ENCODE measurements at places on chromosomes 13 and 19.

DNA sequence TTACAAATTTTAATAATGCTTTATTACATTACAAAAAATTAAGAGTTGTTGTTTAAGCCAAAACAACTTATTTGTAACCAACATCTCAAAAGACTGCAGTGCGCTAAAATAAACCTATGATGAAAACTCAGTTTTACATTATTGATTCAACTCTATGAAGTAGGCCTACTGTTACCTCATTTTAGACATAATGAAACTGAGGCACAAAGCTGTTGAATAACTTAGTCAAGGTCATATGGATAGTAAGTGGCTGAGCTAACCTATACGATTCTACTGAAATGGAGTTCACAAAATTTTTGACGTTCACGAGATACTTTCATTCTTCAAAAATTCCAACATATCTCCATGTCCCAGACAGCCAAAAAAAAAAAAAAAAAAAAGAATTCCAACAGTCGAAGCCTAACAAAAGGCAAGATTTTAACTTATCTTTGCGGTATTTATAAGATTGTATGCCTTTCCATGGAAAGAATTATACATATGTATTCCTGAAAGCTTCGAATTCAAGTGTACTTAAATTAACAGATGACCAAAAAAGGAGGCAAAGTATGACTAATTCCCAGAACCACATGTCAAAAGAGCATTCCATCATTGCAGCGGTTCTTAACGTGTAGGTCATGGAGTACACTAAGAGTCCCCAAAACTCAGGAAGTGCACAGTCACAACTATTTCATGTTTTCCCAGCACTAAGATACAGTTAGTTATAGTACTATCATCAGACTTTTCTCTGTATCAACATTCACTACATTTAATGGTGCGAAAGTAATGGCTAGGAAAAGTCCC lies 69.4 kb downstream of the PSPC1 start:
- DNase-seq = no peak

GRCh38 chr19:31260171-31260933 lies 88.9 kb downstream of the TSHZ3 start:
- DNase-seq = no peak

DNA sequence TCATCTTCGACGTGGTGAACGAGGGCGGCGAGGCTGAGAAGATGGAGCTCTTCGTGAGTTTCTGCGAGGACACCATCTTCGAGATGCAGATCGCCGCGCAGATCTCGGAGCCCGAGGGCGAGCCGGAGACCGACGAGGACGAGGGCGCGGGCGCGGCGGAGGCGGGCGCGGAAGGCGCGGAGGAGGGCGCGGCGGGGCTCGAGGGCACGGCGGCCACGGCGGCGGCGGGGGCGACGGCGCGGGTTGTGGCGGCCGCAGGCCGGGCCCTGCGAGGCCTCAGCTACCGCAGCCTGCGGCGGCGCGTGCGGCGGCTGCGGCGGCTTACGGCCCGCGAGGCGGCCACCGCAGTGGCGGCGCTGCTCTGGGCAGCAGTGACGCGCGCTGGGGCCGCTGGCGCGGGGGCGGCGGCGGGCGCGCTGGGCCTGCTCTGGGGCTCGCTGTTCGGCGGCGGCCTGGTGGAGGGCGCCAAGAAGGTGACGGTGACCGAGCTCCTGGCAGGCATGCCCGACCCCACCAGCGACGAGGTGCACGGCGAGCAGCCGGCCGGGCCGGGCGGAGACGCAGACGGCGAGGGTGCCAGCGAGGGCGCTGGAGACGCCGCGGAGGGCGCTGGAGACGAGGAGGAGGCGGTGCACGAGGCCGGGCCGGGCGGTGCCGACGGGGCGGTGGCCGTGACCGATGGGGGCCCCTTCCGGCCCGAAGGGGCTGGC lies 52.6 kb downstream of the MAP4K1 start:
- DNase-seq = no peak

GRCh38 chr13:50080203-50080910 lies 65.1 kb downstream of the KCNRG start:
- peak; percentile 48 for DNase-seq

GRCh38 chr13:114148521-114148855 lies 16.1 kb upstream of the RASA3 start:
- DNase-seq = peak; percentile 93

DNA sequence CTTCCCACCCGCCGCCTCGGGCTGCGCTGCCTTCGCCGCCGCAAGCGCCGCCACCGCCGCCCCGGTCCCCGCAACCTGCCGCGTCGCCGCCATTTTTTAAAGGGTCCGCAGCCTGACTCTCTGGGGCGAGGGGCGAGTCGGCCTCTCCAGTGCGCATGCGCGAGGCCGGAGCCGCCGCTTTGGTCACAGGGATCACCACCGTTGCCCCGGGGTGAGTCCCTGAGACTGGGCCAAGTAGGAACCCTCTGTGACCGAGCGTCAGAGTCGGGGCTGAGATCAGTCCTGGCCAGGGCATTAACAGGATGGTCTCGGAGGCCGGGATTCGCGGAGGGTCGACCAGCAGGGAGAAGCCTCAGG lies 42.6 kb downstream of the ZNF146 start:
- no peak for DNase-seq

DNA sequence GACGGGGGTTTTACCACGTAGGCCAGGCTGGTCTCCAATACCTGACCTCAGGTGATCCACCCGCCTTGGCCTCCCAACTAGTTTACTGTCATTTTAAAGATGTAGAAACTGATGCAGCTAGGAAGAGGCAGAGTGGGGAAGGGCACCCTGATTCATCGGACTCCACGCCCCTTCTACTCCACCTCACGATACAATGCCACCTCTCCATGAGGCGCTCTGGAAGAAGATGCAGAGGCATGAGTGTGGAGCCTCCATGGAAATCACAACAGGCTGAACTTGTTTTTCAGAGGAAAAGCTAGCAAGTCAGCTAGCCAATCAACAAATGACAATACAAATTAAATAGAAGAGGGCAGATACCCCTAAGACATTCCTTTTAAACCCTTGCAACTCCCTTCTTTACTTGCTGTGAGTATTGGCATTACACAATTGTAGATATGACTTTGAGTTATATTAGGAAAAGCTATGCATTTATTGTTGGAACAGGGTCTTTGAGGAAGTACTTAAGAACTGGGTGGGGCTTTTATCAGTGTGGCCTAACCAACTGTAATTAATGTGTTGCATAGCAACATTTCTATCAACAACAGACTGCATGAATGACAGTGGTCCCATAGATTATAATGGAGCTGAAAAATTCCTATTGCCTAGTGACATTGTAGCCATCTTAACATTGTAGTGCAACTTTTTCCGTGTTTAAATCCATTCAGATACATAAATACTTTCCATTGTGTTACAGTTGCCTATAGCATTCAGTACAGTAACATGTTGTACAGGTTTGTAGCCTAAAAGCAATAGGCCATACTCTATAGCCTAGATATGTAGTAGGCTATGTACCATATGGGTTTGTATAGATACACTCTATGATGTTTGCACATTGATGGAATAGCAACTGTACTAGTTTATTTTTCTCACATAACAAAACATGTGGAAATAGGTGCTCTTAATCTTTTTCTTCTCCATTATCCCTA lies 17.6 kb downstream of the WDFY2 start:
- DNase-seq = no peak

DNA sequence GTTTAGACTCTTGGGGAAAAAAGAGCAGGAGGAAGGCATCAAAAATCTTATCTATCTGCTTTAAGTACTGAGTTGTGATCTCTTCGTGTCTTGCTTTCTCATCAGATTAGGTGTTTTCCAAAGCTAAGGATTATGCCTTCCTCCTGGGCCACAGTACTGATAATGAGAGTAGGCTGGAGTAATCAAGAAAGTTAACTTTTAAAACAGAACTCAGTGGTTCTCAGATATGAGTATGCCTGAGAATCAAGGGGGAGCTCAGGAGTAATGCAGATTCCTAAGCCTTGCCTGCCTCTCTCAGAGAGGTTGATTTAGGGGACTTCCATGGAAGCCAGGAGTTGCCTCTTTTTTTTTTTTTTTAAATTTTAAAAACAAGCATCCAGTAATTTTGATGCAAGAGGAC lies 23.5 kb downstream of the CDADC1 start:
- DNase-seq = no peak

DNA sequence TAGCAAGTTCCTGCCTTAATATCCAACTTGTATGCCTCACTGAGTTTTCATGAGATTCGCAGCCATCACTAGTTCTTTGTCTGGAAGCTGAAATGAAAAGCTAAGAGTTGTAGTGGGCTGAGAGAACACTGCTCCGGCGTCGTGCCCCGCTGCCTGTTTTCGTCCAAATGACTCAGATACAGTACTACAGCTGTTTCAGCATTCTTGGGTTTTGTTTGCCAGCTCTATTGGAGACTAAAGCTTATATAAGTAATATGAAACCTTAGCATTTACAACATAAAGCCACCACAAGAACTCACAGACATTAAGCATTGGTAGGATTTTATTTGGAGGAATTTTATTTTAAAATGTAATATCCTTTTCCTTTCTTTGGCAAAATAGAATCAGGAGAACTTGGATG lies 299.7 kb downstream of the DLEU7 start:
- DNase-seq = no peak

- DNase-seq = no peak
Measured at GRCh38 chr13:85262499-85262898, 536.7 kb downstream of the SLITRK6 start.

DNA sequence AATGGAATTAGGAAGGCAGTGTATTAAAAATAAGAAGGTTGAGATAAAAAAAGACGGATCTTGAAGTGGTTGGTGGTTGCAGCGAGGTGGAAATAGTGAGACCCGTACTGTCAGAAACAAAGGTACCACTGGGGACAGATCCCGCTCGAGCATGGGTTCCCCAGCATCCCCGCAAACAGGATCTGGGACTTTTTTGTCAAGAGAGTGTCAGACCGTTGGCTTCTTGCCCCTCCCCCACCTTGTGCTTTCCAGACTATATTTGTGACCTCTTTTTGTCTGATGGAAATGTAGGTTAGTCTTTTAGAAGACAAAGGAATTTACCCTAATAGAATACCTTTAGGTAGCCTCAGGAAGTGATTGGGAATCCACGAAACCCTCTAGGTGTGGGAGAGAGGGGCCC lies 4.2 kb downstream of the GATAD2A start:
- no peak for DNase-seq

GRCh38 chr19:11421371-11422098 lies 2.4 kb upstream of the RGL3 start:
- DNase-seq = peak; percentile 62

GRCh38 chr13:27965740-27966640 lies 3.1 kb downstream of the CDX2 start:
- no peak for DNase-seq

GRCh38 chr19:660793-661426 lies 2.1 kb downstream of the RNF126 start:
- DNase-seq = peak; percentile 30

GRCh38 chr19:48458016-48458415 lies 2.6 kb downstream of the KCNJ14 start:
- no peak for DNase-seq

GRCh38 chr19:55528030-55528803 lies 8.7 kb downstream of the SBK2 start:
- no peak for DNase-seq

GRCh38 chr19:3178377-3178972 lies at the start of gene S1PR4:
TSS of gene S1PR4 (plus strand) at chr19:3178769. CDS start at chr19:3178793, 24 bp downstream.
- DNase-seq = peak; percentile 88

GRCh38 chr19:16365300-16365996 lies 40.8 kb downstream of the KLF2 start:
- no peak for DNase-seq

- DNase-seq = no peak
Measured at GRCh38 chr19:2167896-2168618, 4.3 kb downstream of the DOT1L start.

- no peak for DNase-seq
Measured at GRCh38 chr13:47094734-47095434, 198.0 kb upstream of the HTR2A start.

GRCh38 chr13:113833111-113833830 lies 30.6 kb downstream of the GAS6 start:
- DNase-seq = no peak

- DNase-seq = no peak
Measured at GRCh38 chr19:51111606-51112005, 3.4 kb upstream of the CTU1 start.

DNA sequence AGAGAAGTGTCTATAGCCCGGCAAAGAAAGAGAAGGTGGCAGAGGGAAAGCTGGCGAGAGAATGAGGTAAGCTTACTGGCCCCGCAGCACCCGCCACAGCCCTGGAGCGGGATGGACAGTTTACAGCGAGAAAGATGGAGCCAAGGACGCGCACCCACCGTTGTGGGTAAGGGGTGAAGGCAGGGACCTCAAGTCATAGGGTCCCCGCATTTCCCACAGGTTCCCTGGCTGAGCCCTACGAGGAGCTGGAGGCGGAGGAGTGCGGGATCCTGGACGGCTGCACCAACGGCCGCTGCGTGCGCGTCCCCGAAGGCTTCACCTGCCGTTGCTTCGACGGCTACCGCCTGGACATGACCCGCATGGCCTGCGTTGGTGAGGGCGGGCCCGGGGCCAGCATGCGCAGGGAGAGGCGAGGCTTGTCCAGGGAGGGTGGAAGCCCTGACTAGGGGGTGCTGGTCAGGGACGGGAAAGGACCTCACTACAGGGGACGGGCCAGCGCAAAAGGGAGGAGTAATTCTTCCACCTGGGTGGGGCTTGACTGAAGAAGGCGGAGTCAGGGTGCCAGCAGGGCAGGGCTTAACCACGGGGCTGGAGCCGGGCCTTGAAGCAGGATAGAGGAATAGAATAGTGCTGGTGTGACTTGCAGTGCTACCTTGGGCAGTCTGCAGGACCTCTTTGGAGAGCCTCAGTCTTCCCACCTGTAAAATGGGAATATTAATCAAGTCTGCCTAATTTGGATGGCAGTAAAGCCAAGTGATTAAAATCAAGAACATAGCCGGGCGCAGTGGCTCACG lies 26.5 kb downstream of the LTBP4 start:
- no peak for DNase-seq

DNA sequence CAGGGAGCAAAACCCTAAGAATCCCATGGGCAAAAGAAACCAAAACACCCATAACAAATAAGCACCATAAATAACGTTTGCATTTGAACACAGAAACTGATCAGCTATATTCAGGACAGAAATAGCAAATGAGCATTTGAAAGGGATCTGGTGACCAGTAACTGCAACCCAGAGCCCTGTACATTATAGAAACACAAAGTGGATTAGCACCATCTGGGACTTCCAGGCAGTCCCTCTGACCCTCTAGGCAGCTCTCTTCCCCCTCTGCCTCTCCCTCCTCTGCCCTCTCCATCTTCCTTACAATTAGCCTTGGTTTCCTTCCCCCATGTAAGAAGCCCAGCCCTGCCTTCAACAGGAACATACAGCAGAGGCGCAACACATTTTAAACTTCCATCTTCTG lies 215.0 kb downstream of the DCLK1 start:
- DNase-seq = no peak

DNA sequence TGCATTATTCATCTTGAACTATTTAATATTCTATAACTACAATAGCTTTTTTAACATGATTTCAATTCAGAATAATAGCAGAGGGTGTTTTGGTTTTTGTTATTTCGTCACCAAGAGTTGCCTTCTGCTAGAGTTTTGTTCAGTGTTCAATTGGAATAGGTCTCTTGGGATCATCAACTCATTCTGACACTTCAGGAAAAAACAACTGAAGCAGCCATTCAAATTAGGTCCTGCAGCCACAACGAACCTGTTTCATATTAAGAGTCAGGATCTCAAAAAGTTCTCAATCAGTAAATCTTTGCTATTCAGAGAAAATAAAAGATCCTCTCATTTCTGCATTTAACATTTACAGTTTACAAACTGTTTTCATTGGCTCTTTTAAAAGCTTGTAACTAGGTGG lies 2.4 kb upstream of the CHAMP1 start:
- no peak for DNase-seq

- no peak for DNase-seq
Measured at GRCh38 chr13:73776151-73776785, 357.9 kb downstream of the KLF12 start.

GRCh38 chr19:17525141-17525540 lies 13.7 kb downstream of the PGLS start:
- no peak for DNase-seq

All from activated CD8-positive, alpha-beta T cell treated with anti-CD3 and anti-CD28 coated beads, Interleukin-2, amount 10 ng/mL, durations not matched to agents 7 days and 5 days (primary cell).